ENCODE measurements at places on chromosomes 2 and 18.

DNA sequence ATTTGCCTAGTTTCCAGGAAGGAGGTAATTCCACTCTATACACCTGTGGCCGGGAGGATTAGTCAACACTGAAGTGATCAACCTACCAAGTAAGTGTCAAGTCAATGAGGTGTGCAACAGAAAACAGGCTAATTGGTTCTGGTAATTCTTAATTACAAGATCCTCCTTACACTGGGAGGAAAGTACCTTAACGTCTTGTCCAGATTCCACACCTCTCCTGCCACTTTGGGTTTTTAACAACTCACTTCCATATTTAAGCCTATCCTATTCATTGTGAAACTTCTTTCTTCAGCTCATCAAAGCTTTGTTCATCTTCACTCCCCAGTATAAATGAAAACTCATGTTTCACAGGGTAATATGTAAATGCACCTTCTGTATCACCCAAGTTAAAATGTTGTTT, 22.0 kb upstream of the MAP4K4 start:
- no peak for DNase-seq

- no peak for DNase-seq
These were observed 159.2 kb upstream of the SCN7A start for GRCh38 chr2:166653185-166653813.

DNA sequence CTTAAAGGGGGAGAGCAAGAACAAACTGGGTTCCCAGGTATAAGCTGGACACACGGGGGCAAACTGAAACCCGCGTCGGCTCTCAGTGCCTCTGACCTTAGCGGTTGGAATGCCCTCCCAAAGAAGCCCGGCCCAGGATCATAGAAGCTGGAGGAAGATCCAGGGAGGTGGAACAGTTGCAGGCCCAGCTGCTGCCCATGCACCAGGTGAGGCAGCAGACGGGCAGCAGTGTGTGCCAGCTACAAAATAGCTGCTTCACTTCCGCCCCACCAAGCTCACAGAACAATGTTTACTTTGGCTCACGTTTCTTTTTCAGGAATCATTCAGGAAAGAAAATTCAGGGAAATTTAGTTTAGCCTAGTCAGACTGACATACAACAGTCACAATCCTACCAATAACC, 3.9 kb upstream of the ERMN start:
- DNase-seq: no peak

DNA sequence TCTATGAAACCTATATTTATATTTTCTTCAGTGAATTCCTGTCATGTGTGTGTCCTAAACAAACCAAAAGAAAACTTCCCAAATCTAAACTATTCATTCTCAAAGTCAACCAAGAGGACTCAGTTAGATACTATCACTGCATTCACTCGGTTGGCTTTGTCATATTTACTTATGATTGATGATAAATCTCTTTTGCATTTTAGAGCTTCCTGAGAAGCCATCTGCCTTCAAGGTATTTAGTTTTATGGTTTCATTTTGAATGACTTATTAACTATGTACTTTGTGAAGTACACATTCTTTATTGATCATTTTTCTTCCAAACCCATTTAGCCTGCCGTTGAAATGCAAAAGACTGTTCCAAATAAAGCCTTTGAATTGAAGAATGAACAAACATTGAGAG, 36.2 kb downstream of the ANKRD30B start:
- no peak for DNase-seq

GRCh38 chr2:96407041-96407918, 71.7 kb downstream of the NCAPH start:
- DNase-seq: peak; percentile 79

GRCh38 chr2:53911434-53912189, 51.8 kb upstream of the GPR75 start:
- no peak for DNase-seq

GRCh38 chr18:58241877-58242276, 197.9 kb downstream of the NEDD4L start:
- no peak for DNase-seq

GRCh38 chr2:19474128-19474527, 115.7 kb upstream of the OSR1 start:
- DNase-seq: peak; percentile 53

DNA sequence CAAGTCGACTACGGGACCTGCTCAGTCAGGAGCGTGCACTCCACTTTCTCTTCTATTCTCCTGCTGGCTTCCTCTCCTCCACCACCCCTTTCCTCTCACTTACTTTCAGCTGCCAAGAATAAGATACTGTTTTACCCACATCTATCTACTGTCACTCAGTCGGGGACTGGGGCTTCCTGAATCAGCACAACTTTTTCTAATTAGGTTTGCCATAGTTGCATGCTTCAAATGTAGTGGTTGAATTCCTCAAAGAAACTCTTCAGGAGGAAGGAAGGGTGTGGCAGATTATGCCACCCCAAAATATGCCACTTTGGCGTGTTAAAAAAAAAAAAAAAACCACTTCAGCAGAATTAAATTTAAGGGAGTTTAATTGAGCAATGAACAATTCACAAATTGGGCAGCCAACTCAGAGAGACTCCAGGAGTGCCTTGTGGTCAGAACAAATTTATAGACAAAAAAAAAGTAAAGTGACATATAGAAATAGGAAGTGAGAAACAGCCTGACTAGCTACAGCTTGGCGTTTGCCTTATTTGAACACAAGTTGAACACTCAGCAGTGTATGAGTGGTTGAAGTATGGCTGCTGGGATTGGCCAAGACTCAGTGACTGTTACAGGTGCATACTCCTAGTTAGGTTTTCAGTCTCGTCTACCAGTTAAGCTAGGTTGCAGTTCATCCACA, 32.5 kb upstream of the RMDN2 start:
- DNase-seq: peak; percentile 20

GRCh38 chr18:48835745-48836170, 115.0 kb downstream of the SMAD7 start:
- DNase-seq: no peak

GRCh38 chr2:238897911-238898311, 50.0 kb downstream of the TWIST2 start:
- no peak for DNase-seq

DNA sequence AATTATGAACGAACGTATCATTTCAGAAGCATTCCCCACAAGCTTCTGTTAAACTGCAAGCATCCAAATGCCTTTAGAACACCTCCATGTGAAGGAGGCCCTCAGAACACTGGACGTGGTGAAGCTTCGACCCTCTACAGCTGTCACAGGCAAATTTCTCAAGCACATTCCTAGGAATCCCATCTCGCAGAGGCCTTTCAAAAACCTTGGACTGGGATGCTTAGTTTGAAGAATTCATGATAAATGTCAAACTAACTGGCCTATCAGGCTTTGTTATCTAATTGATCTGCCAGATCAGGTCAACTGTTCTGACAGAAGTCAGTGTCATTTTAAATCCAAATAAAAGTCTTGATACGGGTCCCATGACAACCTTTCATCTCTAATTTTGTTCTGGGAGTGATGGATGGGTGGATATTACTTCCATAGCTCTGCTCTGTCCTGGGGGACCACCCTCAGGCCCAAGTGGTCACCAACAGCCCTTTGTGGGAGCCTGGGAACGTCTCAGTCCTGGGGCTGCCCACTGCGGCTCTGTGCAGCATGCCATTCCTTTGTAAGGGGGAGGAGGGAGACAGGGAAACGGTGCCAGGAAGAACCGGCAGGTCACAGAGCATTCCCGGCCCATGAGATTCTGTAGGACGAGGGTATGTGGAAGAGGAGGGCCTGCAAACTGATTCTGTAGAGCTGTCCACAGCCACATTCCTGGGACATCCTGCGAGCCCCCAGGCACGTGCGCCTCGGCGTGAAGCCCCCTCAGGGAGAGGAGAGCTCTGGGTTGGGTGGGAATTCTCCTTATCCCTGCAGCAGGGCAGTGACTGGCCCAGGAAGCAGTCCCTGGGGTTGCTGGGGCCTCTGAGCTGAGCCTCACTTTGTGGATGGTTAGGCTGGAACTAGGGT, 59.1 kb upstream of the PXDN start:
- DNase-seq: no peak

GRCh38 chr2:56801770-56802169, 618.0 kb downstream of the CCDC85A start:
- DNase-seq: no peak

- no peak for DNase-seq
These were observed 1265.7 kb upstream of the CHAC2 start for GRCh38 chr2:52501715-52502475.

GRCh38 chr2:71505770-71506140, 52.4 kb downstream of the DYSF start:
- no peak for DNase-seq

- DNase-seq: no peak
These were observed 248.5 kb downstream of the TPGS2 start for GRCh38 chr18:36580266-36580665.

GRCh38 chr2:232927032-232927792, 57.1 kb downstream of the SNORC start:
- DNase-seq: no peak

DNA sequence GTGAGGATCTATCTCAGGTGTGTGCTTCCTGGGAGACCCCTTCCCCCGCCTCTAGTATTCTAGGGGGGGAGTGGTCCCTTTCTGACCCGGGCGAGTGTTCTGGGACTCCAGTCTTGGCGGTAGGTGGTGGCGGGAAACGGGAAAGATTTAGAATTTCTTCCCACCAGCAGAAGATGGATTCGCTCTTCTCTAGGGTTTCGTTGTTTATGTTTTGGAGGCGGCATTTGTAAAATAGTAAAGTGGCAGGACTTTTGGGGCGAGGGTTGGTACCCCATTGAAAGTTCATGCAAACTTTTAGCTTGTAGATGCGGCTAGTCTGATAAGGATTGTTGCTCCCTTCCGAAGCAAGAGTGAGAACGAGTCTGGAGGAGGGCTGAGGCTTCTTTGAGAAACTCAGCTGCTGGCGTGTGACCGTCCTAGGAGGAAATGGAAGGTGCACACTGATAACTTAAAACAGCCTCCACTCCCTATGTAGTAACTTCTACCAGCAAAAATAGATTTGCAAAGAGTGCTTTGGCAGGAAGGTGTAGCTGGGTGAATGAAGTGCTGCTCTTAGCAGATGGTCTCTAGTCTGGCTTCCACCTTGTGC, 412 bp downstream of the GPD2 start:
- no peak for DNase-seq

- DNase-seq: no peak
These were observed 365.7 kb upstream of the TNP1 start for GRCh38 chr2:217225596-217225995.

GRCh38 chr18:49560624-49561288, 1.1 kb upstream of the LIPG start:
- DNase-seq: no peak

GRCh38 chr2:152083202-152083875, 15.5 kb downstream of the CACNB4 start:
- DNase-seq: no peak

DNA sequence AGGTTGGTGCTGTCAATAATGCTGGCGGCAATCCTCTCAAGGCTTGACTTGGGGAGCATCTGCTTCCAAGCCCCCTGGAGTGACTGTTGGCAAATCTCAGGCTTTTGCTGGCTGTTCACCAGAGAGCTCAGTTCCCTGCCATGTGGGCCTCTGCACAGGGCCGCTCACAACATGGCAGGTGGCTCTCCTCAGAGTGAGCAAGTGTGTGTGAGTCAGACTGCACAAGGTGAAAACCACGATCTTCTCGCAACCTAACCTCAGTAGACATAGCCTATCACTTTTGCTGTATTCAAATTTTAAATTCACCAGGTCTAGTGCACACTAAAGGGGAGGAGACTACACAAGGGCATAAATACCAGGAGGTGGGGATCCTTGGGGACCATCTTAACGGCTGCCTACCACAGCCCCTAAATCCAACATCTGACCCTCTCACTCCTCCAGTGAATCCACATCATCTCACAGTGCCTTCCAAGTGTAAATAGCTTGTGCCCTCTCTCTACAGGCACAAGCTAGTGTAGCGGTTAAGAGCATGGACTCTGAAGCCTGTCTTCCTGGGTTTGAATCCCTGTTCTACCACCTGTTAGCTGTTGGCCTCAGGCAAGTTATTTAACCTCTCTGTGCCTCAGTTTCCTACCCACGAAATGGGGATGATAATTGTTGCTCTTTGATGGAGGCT, 187.7 kb upstream of the CXCR4 start:
- peak; percentile 43 for DNase-seq

GRCh38 chr18:6449213-6449612, 34.5 kb upstream of the L3MBTL4 start:
- DNase-seq: no peak

GRCh38 chr18:59560556-59560955, 136.7 kb downstream of the CCBE1 start:
- no peak for DNase-seq

DNA sequence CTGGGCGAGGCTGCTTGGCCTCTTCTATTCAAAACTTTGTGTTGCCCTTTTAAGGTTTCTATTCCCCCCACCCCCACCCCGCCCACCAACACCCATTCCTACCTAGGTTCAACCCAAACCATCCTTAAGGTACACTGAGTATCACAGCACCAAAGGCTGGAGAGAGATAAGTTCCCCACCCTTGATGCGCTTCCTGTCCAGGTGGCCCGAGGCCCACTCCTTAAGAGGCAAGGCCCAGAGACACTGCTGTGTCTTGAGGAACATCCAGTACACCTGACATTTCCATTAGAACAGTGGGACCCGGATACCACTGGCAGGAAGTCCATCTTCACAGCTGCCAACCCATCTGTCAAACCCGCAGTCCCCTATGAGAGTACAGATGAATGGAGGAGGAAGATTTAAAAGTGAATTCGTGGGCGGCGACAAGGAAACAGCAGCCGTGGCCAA, 277 bp upstream of the INPP1 start:
- DNase-seq: no peak

DNA sequence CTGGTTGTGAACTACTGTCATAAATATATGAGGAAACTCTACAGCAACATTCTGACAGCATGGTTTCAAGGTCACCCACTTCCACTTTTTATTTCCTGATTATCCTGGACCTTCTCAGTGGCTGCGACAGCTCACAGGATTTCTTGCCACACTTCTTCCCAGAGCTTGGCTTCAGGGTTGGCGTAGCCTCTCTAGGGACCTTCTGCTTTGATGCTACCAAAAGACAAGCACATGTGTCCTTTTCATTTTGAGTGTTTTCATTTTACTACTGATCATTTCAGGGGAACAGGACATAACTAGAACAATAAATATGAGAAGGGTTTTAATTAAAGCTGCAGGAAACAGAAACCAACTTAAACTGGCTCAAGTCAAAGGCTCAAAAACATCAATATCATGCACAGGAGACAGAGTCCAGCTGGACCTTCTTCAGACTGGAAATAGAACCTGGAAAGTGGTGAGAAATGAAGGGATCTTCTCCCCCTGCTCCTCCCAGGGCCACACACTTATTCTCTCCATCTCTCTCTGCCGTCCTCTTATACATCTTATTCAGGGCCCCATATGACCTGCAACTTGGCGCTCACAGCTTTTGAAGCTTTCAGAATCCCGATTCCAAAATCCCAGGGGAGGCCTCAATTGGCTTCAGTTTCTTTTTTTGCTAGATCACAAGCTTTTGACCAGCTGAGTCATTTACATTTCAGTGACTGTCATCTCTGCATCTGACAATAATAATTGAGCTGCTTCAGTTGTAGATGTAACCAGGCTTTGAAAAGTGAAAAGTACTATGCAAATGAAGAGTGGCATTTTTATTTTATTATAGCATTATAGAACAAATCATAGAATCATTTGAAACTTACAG, 9.7 kb downstream of the VIT start:
- DNase-seq: no peak

GRCh38 chr18:37322492-37323035, 243.0 kb downstream of the CELF4 start:
- peak; percentile 1 for DNase-seq

GRCh38 chr2:106734165-106734564, 151.8 kb downstream of the ST6GAL2 start:
- no peak for DNase-seq

Data from CD4-positive, alpha-beta T cell treated with Interleukin-1 beta for 1 hour (primary cell).